Hair follicle dermal papilla cell (primary cell): ENCODE measurements at places on chromosomes 7 and 10. TPM values are rescaled to one million over a fixed set of nuclear protein-coding genes. Genes with fewer than 3 reads are reported as not detected.

Gene MYL10
- total RNA-seq = not detected in 2 replicates

Gene H2BK1
- total RNA-seq = not detected in 2 replicates

Gene VKORC1L1
- 15.2 and 16.2 TPM in 2 replicates for total RNA-seq

Gene EPHA1
- not detected in 2 replicates for total RNA-seq

Gene ACTR3C
- total RNA-seq = 0.65 TPM in 1 of 2 replicates, not detected in the other

Gene PAX4
- total RNA-seq = not detected in 2 replicates

Gene TAS2R5
- total RNA-seq = 0.24 and 1.6 TPM in 2 replicates

Gene TAS2R3
- 0.81 and 1.2 TPM in 2 replicates for total RNA-seq

Gene SLC16A9
- total RNA-seq = under 0.01 TPM in 1 of 2 replicates, not detected in the other

Gene FAM25G
- not detected in 2 replicates for total RNA-seq

Gene DRGX
- total RNA-seq = not detected in 2 replicates

Gene TLX1
- total RNA-seq = not detected in 2 replicates

Gene RAPGEF5
- 0.49 and 0.85 TPM in 2 replicates for total RNA-seq

Gene VENTX
- not detected in 2 replicates for total RNA-seq

Gene HK1
- 141 and 167 TPM in 2 replicates for total RNA-seq

Gene SLC26A5
- total RNA-seq = not detected in 2 replicates

Gene MYH16
- not detected in 2 replicates for total RNA-seq

Gene EN2
- not detected in 2 replicates for total RNA-seq

Gene MMP21
- total RNA-seq = 0.12 TPM in 1 of 2 replicates, not detected in the other

Gene OR9A2
- not detected in 2 replicates for total RNA-seq

Gene SPDYE2
- not detected in 2 replicates for total RNA-seq

Gene ZSCAN25
- 14.0 and 22.6 TPM in 2 replicates for total RNA-seq

Gene SMKR1
- total RNA-seq = 0.12 and 0.32 TPM in 2 replicates

Gene NUTM2D
- 1.7 and 2.3 TPM in 2 replicates for total RNA-seq

Gene CCDC146
- total RNA-seq = 2.2 and 4.1 TPM in 2 replicates

Gene CRHR2
- total RNA-seq = not detected in 2 replicates

Gene VWDE
- total RNA-seq = 0.65 TPM in 1 of 2 replicates, not detected in the other

Gene HOXA5
- total RNA-seq = not detected in 2 replicates

Gene TES
- 68.8 and 118 TPM in 2 replicates for total RNA-seq

Gene FAM221A
- total RNA-seq = 0.73 and 1.3 TPM in 2 replicates

Gene VSTM2A
- total RNA-seq = not detected in 2 replicates

Gene PCDH15
- total RNA-seq = 0.36 and 0.65 TPM in 2 replicates

Gene MMD2
- not detected in 2 replicates for total RNA-seq

Gene MYL7
- total RNA-seq = not detected in 2 replicates

Gene ZNF487
- total RNA-seq = 5.6 and 6.8 TPM in 2 replicates

Gene MOGAT3
- not detected in 2 replicates for total RNA-seq

Gene NFE2L3
- total RNA-seq = 0.16 and 0.36 TPM in 2 replicates

Gene C1GALT1
- 40.9 and 47.5 TPM in 2 replicates for total RNA-seq

Gene CD36
- 7.5 and 8.9 TPM in 2 replicates for total RNA-seq

Gene PON1
- not detected in 2 replicates for total RNA-seq

Gene SYT15
- total RNA-seq = 0.12 and 0.16 TPM in 2 replicates

Gene ETV1
- total RNA-seq = 12.8 and 28.9 TPM in 2 replicates

Gene GJD4
- total RNA-seq = 0.16 TPM in 1 of 2 replicates, not detected in the other

Gene STEAP1B
- total RNA-seq = 11.4 and 16.2 TPM in 2 replicates

Gene DENND2A
- total RNA-seq = 61.8 and 71.0 TPM in 2 replicates

Gene AKR1C8
- total RNA-seq = not detected in 2 replicates

Gene TEX47
- total RNA-seq = not detected in 2 replicates

Gene PLCE1
- 0.61 and 0.81 TPM in 2 replicates for total RNA-seq

Gene GALNT11
- 46.3 and 46.9 TPM in 2 replicates for total RNA-seq

Gene RARRES2
- not detected in 2 replicates for total RNA-seq

Gene TMEM236
- 0.16 TPM in 1 of 2 replicates, not detected in the other for total RNA-seq

Gene CDCA7L
- total RNA-seq = 14.1 and 24.3 TPM in 2 replicates

Gene XRCC2
- total RNA-seq = 0.12 and 0.49 TPM in 2 replicates

Gene VIPR2
- total RNA-seq = not detected in 2 replicates

Gene MKX
- total RNA-seq = 23.7 and 40.8 TPM in 2 replicates
